Stimulated activated CD4-positive, alpha-beta T cell treated with anti-CD3 and anti-CD28 coated beads, Interleukin-15, amount 100 ng/mL, for 1 hour (primary cell): ENCODE measurements at places on chromosomes 13 and 19.

GRCh38 chr19:16015805-16016173 is 60.5 kb upstream of the TPM4 start:
- DNase-seq = no peak

DNA sequence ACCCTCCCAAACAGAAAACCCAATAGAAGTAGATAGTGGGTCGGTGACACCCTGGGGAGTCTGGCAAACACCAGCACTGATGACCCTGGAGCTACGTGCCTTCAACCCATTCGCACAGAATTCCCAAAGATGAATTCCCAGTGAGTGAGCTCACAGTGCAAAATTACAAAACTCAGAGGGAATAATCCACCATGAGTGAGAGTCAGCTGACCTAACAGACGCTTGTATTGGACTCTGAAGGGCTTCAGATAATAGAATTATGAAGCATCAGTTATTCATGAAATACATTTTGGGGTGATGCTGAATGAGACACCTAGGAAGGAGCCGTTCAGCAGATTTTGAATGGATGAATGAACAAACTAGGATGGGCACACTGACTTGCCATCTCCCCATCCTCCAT is 40.2 kb downstream of the KCNC3 start:
- DNase-seq = no peak

GRCh38 chr19:623974-624373 is 9.4 kb downstream of the POLRMT start:
- no peak for DNase-seq

DNA sequence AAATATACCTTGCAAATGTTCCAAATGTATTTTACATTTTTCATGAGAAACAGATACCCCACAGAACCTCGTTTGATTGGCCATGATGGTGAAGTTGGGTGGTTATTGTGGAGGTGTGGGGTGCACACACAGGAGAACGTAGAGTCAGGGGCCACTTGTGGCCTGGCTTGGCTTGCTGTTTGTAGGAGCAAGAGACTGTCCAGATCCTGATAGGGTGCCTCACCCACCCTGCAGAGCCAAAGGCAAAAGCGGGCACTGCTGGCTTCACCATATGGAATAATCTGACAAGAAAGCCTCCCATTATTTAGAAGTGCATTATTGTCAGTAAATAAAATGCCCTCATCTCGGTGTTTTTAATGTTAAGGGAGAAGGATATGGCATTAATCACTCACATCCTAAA is 330.2 kb downstream of the TEX29 start:
- no peak for DNase-seq

DNA sequence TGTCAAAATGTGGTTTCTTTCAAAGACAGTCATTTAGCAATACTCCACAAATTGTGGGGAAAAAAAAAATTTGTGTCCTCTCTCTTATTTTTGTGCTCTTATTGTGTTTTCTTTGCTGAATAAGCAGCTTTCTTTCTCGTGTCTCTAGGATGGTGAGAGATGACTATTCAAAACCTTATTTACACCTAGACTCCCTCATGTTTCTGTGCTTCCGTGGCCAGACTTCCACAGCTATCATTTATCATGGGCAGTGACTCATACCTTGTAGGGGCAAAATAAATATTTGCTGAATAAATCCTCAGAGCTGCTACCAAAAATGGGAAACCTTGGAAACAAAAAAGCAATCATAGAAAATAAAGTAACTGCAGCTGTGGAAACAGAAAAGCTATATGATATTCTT is 204.9 kb upstream of the MIR17HG start:
- no peak for DNase-seq

DNA sequence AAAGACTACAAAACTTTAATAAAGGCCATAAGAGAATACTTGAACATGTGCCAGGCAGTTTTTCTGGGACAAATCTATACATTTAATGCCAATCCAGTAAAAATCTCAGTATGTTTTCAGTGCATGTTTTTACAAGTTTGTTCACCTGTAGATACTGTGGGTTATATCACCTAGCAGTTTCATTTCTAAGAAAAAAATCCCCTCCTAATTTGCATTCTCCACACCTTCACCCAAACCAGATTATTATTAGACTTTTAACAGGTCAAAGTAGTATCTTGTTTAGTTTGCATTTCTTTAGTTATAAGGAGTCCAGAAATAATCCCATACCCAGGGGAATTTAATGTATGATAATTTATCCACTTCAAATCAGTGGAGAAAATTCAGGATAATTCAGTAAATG is 17.0 kb upstream of the LPAR6 start:
- no peak for DNase-seq

GRCh38 chr19:8143041-8143440 is 6.4 kb downstream of the FBN3 start:
- no peak for DNase-seq

GRCh38 chr19:47109541-47110375 is 3.8 kb downstream of the ZC3H4 start:
- DNase-seq = peak; percentile 44

DNA sequence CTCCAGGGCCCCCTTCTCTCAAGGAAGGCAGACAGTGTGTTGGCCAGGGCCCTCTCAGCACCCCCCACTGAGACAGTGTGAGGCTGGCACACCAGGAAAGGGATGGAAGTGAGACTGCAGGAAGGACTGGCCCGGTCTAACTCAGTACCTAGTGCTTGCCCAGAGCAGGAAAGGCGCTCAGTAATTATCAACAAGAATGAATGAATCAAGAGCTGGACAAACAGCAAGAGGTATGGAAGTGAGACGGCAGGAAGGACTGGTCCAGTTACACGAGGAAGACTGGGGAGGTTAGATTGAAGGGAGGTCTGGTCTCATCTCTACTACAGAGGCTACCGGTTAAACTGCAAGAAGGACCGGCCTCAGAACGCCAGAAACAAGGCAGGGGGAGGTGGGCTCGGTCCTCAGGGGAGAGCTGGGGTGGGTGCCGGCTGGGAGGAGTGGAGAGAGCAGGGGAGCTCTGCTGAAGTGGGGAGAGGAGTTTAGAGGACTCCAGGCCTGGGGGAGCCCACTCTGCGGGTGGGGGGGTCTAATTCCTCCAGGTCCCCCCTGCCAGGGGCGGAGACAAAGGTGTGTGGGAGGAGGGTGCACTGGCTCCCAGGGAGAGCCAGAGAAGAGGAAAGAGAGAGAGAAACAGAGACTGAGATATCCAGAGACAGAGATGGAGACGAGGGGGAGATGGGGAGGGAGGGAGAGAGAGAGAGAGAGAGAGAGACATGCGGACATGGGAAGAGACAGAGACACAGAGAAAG is 1.1 kb downstream of the SLC8A2 start:
- no peak for DNase-seq

DNA sequence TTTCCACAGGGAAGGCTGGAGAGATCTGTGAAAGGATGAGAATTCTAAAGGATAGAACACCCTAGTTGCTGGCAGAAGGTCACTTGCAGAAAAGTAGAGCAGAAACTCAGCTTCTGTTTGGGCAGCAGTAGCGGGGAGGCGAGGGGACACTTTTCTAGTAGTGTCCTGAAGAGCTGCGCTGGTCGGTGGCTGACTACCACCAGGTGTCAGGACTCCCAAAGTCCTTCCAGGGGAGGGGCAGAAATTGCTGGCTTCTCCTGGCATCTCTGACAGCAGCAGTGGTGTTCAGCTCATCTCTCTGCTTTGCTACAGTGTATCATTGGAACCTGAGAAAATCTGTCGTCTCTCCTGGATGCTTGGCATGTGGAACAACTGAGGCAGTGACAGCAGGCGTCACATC is 120.9 kb downstream of the ZDHHC20 start:
- no peak for DNase-seq

- DNase-seq = no peak
Observed at GRCh38 chr13:34256236-34256635, 438.3 kb downstream of the RFC3 start.

DNA sequence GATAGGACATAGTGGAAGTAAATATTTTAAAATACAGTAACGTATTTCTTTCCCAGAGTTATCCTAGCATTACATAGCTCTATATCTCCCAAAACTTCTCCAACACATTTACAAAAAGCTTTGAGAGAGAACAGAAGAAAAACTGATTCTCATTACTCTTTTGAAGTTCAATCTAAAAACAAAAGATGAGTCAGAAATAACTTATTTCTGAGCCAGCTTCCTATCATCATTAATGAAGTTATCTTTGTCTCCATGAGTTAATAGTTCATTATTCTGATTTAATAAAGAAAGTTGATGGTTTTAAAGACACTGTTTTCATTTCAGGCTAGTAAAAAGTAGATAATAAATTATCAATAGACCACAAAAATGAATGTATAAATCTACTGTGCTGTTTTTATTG is 446.7 kb upstream of the SPRY2 start:
- DNase-seq = no peak

GRCh38 chr19:30362156-30362754 is 9.9 kb upstream of the ZNF536 start:
- DNase-seq = no peak

- peak; percentile 58 for DNase-seq
Observed at GRCh38 chr19:31214086-31214485, 135.2 kb downstream of the TSHZ3 start.

- no peak for DNase-seq
Observed at GRCh38 chr19:18975011-18975410, 34.0 kb upstream of the HOMER3 start.

DNA sequence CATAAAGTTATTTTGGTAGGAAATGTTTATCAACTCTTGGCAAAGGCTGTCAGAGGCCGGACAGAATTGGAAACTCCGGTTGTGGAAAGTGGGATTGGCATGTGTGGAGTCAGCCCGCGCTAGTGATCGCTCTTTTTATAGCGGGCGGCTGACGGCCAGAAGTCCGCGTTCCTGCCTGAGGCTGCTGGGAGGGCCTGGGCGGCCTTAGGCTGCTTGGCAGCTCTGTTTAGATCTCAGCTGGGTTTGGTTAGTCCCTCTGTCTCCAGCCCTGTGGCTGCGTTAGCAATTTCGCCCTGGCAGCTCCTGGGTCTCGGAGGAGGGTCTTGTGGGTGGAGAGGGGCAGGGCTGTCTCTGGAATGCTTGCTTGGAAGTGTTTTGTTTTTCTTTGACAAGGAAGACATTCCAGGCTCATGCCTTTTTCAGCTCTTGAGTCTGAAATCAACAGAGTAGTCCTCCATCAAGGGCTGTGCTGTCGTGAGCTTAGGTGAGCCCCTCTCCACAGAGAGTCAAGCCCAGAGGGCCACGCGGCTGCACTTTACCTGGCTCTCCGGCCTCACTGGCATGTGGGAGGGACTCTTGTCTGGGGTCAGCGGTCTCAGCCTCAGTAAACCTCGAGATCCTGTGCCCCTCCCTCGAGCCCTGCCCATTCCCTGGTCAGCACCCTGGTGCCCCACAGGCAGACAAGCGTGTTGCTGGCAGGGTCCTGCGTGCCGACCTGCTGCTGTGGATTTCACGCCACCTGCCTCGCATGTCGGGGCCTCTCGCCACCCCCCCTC is 22.5 kb downstream of the DOT1L start:
- DNase-seq = no peak

DNA sequence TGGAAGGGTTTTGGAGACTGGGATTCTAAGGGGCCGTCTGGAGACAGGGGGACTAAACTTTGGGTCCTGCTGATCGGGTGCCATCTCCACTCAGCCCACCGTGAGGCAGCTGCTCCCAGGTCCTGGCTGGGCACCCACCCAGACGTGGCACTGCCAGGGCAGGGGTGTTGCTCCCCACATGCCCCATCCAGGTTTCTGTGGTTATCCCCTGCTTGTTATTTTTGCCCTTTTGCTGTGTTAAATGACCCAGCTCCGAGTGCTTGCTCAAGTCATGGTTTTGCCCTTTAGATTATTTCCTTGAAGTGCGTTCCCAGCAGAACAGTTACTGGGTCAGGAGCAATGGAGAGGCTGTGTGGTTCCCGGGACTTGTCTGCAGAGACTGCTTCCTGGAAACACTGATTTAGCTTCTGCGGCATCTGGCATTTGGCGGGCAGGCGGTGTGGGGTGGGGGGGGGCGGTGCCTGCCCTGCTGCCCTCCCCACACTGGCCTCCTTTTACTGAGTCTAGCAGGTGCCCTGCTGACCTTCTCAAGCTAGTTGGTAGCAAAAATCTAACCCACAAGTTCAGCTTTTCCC is 1.9 kb downstream of the RAB11B start:
- DNase-seq = no peak

DNA sequence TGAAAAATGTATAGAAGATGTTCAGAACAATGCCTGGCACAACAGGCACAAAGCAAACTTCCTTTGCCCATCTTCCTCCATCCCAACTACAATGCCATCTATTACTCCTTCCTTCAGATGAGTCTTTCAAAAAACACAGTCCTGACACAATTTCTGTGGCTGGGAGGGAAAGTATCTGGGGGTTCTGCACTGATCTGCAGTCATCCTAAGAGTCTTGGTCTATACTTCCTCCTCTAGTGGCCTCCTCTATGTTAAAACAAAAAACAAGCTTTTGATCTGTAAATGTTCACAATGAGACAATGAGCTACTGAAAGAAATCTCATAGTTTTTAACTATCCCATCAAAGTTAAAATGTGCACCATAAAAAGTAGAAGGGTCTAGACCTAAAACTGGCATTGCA is 44.8 kb downstream of the USP12 start:
- DNase-seq = no peak

GRCh38 chr13:32751340-32751739 is 165.1 kb downstream of the PDS5B start:
- DNase-seq = no peak

GRCh38 chr19:30402436-30403202 is 30.4 kb downstream of the ZNF536 start:
- DNase-seq = no peak

DNA sequence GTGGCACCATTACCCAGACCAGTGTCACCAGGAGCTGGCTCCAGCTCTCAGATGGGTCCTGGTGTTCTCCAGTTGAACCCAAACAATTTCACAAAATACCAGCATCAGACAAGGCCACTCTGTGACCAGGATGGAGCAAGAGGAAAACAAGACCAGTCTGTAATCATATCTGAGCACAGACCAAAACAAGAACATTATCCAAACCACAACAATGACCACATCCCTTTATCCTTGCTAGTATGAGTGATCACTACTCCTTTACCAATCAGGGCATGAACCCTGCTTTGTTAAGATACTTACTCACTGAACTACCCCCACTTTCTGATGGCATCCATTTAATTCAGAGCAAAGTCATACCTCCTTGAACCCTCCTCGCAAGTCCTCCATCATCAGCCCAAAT is 145.9 kb downstream of the NUFIP1 start:
- no peak for DNase-seq

DNA sequence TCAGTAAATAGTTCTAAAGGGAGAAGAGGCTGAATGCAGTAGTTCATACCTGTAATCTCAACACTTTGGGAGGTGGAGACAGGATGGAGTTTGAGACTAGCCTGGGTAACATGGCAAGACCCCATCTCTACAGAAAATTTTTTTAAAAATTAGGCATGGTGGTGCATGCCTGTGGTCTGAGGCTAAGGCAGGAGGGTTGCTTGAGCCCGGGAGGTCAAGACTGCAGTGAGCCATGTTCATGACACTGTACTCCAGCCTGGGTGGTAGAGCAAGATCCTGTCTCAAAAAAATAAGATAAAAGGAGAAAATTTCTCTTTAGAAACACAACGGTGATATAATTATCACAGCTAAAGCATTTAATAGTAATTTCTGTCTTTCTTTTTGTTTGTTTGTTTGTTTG is 57.1 kb downstream of the SIPA1L3 start:
- no peak for DNase-seq
